ENCODE measurements at places on chromosomes 4 and X.

DNA sequence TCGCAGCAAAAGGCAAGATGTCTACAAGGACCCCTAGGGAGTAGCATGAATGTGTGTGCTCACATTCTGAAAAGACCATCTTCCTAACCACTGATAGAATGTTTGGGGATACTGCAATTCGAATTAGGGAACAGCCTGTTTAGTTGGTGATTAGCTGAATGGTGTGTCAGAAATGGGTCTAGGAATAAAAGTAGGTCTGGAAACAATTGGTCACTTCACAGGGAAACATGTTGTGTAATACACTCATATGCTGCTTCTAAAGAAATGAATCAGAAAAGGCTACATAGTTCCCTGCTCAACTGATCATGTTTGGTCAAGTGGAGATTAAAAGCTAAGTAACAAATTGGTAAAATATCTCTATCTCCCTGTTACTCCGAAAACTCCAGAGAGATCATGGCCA is 2362.4 kb upstream of the TENM3 start:
- no peak for DNase-seq

GRCh38 chr4:20283039-20283438 is 31.3 kb downstream of the SLIT2 start:
- no peak for DNase-seq

- no peak for DNase-seq
These were observed 21.1 kb downstream of the CPZ start for GRCh38 chr4:8613421-8614364.

GRCh38 chr4:182370491-182370890 is 127.3 kb downstream of the TENM3 start:
- no peak for DNase-seq

GRCh38 chr4:110049951-110050925 is 137.6 kb downstream of the EGF start:
- peak; percentile 4 for DNase-seq

GRCh38 chr4:82744284-82744968 is 54.2 kb downstream of the SCD5 start:
- no peak for DNase-seq

GRCh38 chrX:70664726-70665125 is 220.1 kb downstream of the DLG3 start:
- DNase-seq = no peak

- DNase-seq = no peak
These were observed 155.6 kb downstream of the GBA3 start for GRCh38 chr4:22848332-22848731.

- DNase-seq = no peak
These were observed 3.9 kb upstream of the CDK16 start for GRCh38 chrX:47214435-47215077.

- DNase-seq = no peak
These were observed 69.5 kb downstream of the RTL9 start for GRCh38 chrX:110428144-110428543.
